ENCODE measurements at places on chromosomes 4 and X.

DNA sequence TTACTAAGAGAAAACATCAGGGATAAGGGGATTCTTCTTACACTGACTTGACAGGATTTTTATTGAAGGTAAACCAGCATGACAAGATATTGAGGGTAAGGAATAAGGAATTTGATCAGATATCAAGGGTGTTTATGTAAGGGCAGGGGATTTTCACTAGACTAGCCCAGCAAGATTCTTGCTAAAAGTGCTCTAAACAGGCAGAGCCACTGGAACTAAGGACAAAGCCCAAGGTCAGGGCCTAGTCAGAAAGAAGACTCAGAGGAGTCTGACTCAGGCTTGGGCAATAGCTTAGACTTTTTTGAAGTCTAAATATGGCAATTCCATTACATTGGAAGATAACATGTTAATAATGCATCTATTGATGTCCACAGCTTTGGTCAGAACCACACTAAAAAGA is 6.5 kb upstream of the GLRA3 start:
- no peak for DNase-seq

DNA sequence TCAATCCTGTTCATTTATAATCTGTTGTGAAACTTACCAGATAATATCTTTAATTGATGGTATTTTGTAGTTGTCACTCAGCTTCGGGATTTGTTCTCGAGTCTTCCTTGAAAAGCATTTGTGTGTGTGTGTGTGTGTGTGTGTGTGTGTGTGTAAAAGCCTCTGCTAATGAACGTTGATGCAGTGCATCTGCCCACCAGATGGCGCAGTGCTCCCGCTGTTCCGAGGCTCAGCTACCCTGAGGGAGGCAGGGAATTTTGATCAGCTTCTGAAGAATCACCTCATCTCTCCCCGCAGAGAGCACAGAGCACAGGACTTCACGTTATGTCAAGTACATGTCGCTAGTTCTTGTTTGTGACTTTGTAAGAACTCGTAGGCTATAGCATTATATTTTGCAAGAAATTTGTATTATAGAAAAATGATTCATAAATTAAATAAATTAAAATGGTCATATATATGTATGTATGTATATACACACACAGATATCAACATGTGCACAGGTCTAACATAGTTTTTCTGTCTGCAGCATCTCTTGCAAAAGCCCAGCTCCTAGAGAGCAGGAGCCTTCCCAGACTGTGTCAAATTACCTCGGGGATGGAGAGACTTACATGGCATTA is 316.7 kb upstream of the IGFBP7 start:
- DNase-seq, result no peak

GRCh38 chrX:118272242-118272641 is 73.7 kb upstream of the WDR44 start:
- no peak for DNase-seq

DNA sequence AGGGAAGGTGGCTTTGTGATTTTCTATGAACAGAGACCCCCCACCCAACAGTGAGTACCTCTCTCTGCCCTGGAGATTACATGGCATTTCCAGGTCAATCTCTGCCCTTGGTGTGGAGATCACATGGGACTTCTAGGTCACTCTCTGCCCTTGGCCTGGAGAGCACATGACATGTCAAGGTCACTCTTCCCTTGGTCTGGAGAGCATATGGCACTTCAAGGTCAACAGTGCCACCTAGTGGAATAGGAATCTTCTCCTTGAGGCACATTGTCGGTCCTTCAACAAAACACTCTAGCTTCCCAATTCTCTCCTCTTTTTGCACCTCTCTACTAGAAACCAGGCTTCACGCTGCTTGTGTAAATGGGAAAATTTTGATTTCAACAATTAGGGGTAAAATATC is 66.2 kb upstream of the TACR3 start:
- no peak for DNase-seq

DNA sequence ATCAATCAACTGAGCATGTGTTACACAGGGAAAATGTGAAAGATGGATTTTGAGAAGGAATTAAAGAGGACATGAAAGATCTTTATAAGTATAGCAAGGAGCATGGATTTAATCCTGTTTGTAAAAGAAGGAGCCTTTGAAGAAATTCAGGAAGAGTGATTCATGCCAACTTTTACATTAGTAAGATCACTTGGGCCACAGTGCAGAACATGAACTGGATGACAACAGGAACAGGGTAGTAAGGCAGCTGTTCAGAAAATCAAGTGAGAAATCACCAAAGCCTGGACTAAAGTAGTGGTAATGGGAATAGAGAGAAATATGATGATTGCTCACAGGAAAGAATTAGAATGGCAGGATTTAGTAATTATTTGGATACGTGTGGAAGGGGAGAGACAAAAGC is 265.7 kb upstream of the PCDH7 start:
- no peak for DNase-seq

DNA sequence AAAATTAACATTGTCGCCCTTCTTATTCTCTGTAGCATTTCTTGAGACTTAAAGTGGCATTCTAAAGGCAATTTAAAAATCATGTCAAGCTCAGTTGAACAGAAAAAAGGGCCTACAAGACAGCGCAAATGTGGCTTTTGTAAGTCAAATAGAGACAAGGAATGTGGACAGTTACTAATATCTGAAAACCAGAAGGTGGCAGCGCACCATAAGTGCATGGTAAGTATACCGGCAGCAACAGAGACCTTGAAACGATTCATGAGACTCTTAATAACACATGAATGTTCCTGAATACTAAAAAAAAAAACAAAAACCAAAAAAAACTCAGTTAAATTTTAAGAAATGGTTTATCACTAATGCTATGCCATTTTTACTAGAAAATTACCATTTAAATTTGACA is 82.4 kb upstream of the HPRT1 start:
- no peak for DNase-seq

DNA sequence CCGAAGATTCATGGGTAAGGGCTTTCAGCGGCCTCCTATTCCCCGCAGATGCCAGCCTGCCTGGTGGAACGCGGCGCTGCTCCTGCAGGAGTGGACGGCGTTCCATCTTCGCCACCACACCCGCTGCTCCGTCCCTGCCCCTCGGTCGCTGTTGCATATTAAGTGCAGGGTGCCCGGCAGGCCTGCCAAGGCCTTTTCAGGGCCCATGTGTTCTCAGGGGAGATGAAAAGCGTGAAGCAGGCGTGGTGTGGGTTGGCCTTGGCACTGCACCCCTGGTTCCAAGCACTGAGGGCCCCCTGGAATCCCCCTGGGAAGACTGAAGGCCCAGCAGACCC is 52.0 kb downstream of the SORCS2 start:
- DNase-seq, result no peak

- no peak for DNase-seq
Measured at GRCh38 chrX:47226071-47226470, 6.7 kb upstream of the USP11 start.

GRCh38 chr4:2786152-2786671 is 6.7 kb upstream of the SH3BP2 start:
- peak; percentile 70 for DNase-seq

GRCh38 chr4:100989401-100989800 is 357.9 kb downstream of the PPP3CA start:
- DNase-seq, result no peak

DNA sequence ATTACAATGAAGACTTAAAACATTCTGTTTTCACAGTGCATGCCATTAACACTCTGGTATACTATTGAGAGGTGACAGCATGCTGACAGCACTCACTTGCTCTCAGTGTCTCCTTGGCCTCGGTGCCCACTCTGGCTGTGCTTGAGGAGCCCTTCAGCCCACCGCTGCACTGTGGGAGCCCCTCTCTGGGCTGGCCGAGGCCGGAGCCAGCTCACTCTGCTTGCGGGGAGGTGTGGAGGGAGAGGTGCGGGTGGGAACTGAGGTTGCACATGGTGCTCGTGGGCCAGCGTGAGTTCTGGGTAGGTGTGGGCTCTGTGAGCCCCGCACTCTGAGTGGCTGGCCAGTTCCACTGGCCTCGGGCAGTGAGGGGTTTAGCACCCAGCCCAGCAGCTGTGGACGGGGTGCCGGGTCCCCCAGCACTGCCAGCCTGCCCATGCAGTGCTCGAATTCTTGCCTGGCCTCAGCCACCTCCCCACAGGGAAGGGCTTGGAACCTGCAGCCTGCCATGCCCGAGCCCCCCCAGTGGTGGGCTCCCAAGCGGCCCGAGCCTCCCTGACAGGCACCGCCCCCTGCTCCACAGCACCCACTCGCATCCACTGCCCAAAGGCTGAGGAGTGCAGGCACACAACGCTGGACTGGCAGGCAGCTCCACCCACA is 135.3 kb upstream of the AR start:
- no peak for DNase-seq

DNA sequence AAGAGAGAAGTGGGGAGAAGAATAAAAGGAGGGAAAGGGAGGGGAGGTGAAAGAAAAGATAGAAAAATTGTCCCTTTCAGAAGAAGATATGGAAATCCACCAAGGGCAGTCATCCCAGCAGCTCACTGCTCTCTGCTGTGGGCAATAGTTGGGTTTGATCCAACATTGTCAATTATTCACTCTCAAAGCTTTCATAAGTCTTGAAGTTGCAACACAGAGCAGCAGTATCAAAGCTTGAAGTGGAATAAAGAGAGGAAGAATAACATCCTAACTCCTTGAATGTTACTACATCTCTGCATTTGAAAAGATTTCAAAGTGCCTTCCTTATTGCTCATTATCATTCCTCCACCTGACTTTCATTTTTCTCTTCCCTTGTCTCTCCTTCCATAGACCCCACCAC is 62.3 kb upstream of the HHIP start:
- no peak for DNase-seq

GRCh38 chr4:120902925-120903324 is 19.6 kb downstream of the PRDM5 start:
- DNase-seq, result no peak

GRCh38 chr4:38675146-38676121 is 11.4 kb downstream of the KLF3 start:
- peak; percentile 45 for DNase-seq

GRCh38 chrX:119303137-119303536 is 67.1 kb downstream of the PGRMC1 start:
- DNase-seq, result no peak

DNA sequence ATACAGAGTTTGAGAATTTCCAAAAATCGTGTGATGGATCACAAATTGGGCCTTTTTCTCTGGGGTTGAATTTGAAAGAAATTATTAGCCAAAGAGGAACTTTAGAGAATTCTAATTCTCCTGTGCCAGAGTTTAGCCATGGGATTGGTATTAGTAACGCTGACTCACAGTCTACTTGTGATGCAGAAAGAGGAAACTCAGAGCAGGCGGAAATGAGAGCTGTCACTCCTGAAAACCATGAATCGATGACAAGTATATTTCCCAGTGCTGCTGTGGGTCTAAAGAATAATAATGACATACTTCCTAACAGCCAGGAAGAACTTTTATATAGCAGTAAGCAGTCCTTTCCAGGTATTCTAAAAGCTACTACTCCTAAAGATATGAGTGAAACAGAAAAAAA is 64.9 kb downstream of the N4BP2 start:
- no peak for DNase-seq

DNA sequence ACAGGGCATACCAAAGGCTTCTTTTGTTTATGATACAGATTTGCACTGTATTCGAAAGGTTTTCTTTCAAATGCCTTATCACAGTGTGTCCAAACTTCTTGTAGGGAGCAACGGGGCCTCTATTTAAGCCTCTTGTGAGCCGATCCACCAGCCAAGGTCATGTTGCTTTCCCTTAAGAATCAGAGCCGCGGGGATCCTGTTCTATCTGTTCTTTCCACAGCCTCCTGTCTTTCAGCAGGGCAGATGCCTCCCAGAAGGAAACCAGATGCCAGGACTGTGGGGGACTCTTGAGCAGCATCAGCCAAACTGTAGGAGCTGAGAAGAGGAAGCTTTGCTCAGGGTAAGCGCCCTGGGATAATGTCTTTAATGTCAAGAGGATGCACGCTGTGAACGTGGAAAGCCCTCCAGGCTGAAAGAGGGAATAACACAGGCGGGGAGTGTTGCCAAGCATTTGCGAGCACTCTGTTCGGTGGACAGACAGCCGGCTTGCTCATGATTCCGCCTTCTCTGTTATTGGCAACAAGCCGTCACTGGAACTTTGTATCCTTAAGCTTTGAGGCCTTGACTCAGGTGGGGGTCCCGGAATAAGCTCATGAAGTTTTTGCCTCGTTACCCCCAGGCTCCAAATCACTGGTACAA is 279.8 kb upstream of the FRG1 start:
- no peak for DNase-seq

DNA sequence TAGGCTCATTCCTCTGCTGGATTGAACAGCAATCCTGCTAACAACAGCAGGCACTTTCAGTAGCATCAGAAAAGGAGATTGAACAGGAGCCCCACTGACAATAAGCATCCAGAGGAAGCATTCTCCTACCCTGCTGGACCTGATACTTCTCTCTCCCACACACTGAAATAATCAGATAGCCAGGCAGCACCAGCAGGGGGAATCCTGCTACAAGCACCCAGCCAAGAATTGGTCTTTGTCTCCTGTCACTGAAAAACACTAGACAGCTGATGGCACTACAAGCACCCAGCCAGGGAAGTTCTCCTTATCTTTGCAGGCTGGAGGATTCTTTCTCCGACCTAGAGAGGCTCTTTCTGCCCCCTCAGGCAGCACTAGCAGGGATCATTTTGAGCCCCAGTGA is 444.3 kb upstream of the GRIA3 start:
- DNase-seq, result no peak

DNA sequence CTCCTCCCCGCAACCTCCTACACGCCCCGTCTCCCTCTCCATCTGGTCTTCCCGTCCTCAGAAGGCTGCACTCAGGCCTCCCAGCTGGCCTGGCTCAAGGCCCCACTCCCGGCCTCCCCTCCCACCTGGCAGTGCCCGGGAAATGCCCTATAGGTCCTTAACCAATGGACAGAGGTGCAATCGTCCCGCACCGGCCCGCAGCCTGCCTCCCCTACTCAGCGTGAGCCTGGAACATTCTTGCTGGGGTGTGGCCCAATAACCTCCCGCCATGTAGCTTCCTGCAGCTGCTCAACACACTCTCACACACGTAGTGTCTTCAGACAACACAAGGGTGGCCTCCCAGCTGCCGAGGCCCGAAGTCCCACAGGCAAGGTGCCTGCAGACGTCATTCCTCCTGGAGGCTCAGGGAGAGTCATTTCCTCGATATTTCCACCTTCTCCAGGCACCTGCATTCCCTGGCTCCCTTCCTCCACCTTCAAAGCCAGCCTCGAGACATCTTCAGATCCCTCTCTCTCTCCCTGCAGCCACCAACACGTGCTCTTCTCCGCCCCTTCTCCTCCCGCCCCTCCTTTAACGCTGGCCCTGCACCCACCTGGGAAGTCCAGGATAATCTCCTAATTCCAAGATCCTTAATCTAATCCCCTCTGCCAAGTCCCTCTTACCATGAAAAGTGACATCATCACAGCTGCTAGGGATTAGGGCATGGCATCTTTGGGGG is 56.2 kb downstream of the ADRA2C start:
- DNase-seq, result no peak

GRCh38 chr4:1756079-1756478 is 34.8 kb downstream of the TACC3 start:
- DNase-seq, result no peak

GRCh38 chr4:158065176-158065575 is 107.6 kb downstream of the GASK1B start:
- DNase-seq, result no peak

GRCh38 chr4:84493092-84493850 is 5.8 kb downstream of the NKX6-1 start:
- DNase-seq, result no peak

Measured in stimulated activated CD8-positive, alpha-beta memory T cell treated with anti-CD3 and anti-CD28 coated beads, Interleukin-15, amount 100 ng/mL, for 4 hours (primary cell).